Iris pigment epithelial cell (primary cell): ENCODE measurements at places on chromosomes 2 and 18.
A peak's percentile ranks its signal among the peaks of the same experiment; 100 is the strongest.

- DNase-seq, result no peak
Observed at GRCh38 chr18:48318436-48318835, 90.7 kb downstream of the ZBTB7C start.

DNA sequence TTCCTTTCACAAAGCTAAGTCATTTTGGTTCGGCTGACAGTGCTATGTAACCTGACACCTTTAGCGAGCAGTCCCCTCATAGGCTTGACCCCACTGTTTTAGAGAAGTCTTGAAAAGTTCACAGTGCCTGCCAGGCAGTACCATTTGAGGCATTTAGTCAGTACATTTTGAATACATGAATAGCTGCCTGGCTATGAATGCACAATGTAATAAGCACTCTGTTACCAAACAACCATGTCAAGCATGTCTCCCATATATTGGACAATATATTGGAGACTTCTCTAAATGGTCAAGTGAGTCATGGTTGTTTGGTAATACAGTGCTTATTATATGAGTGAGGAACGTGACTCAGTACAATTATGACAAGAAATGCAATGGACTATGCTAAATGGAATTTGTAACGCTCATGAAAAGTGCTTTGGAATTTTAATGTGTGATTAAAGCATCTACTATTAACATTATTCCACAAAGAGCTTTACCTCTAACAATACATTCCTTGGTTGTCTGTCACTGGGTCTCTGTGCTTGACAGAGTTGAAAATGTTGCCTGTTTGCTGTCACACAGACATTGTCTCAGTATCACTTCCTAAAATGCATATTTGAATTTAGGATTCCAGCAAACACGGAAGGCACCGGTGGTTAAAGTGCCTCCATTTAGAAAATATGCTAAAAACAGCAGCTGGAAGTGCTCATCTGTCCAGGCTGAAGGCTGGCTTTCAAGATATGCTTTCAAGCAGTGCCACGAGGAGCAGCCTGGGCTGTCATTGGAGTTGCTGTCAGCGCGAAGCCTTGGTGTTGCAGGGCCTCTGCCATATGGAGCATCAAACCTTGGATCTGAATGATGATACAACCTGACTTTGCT, 458.6 kb downstream of the FBXO15 start:
- peak; percentile 85 for DNase-seq

- DNase-seq, result no peak
Observed at GRCh38 chr2:197838036-197838435, 33.6 kb downstream of the PLCL1 start.

GRCh38 chr2:30684026-30684425, 123.2 kb downstream of the CAPN13 start:
- DNase-seq, result no peak

DNA sequence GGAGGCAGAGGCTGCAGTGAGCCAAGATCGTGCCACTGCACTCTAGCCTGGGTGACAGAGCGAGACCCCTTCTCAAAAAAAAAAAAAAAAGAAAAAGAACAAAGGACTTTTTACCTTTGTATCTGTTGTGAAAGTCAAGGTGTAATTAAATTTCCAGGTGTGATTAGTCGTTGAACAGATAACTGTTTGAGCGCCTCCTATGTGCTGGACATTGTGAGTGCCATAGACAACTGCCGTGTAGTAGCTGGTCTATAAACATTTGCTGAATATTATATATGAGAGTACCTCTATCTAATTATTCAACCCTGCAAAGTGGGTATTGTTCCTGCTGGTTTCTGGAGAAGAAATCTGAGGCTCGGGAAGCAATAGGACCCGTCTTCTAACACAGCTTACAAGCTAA, 71.8 kb downstream of the ASAP2 start:
- no peak for DNase-seq

DNA sequence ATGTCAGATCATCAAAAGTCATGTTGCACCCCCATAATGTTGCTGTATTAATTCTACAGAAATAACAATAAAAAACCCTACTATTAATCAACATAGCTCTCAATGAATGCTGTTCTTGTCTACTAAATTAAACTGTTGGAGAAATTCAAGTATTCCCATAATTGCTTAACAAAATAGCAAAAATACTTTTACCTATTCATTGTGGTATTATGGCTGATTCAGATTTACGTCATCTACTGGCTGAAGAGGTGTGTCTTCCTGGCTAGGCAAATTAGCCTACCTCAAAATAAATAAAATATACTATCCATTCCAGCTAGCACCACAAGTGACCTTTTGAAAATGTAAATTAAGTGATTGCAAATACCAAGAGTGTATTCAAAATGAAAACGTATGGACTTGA, 249.4 kb downstream of the MEIS1 start:
- DNase-seq, result no peak

DNA sequence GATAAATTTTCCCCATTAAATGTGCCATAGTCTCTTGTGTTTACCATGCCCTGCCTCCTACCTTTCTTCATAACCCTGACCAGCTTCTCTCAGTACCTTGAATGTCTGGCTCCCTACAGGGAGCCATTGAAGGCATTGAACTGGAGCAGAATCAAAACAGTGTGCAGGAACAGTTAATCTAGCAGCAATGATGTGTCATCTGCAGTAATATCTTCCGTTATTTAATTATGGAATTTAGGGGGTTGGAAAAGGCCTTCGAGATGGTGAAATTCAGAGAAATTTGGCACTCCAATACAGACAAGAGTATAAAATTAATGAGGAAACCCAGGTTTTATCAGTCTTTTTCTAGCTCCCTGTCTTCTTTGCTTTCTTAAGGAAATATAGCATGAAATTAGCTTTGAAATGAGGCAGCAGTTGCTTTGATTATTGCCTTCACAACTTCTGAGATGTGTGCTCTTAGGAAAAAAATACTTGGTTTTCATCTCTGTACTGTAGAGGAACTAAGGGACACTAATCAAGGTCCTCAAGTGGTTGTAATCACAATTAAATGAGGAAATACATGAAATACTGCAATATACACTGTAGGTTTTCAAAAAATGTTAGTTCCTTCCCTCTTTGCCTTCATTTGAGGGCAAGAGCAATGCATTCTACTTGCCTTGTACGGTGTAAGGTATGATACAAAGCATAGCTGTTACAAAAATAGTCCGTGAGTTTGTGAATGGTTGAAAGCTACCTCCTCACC, 369.1 kb downstream of the SETBP1 start:
- peak; percentile 63 for DNase-seq

DNA sequence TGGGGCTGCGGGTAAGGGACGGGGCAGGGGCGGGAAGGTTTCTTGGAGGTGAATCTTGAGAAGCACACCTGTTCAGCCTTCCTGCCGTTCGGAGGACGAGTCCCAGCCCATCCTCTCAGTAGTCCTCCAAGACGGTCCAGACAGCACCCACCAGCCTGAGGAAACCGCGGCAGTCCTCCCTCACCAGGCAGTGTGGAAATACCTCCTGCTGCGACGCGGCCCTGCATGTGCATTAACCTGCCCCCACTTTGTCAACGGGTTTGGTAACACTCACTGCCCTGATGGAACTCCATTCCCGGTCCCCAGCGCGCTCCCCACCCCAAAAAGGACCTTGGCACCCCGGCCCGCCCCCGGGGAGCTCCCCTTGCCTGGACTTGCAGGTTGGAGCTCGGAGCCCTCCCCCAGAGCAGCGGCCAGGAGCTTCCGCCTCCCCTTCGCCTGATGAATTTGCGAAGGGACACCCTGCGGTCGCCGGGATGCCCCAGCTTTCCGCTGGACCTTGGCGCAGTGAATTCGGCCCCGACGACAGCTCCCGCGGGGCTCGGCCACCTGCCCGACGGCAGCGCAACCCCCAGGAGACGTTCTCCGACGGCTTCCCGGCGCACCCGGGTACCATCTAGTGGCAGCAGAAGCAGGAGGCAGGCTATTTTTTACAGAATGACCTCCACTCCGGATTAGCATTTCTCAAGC, 31.5 kb downstream of the ACVR1C start:
- DNase-seq, result peak; percentile 17

DNA sequence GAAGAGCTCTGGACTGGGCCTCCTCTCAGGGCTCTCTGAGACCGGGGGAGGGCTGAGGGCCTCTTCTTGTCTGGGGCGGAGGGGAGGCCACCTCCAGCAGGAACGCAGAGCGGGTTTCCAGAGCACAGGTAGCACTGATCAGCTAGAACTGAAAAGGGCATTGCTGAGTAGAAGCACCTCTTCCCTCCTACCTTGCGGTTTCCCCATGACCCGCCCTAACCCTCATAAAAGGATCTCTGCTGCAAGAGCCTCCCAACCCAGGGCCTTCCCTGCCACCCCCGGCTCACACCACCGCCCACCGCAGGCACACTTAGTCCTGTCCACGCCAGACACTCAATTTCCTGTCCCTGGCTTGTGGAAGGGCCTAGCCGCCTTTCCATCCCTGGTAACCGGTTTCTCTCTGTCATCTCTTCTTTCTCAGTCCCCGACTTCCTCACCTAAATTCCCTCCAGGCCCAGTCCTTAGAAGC, 966 bp downstream of the ADCY3 start:
- DNase-seq, result peak; percentile 20

DNA sequence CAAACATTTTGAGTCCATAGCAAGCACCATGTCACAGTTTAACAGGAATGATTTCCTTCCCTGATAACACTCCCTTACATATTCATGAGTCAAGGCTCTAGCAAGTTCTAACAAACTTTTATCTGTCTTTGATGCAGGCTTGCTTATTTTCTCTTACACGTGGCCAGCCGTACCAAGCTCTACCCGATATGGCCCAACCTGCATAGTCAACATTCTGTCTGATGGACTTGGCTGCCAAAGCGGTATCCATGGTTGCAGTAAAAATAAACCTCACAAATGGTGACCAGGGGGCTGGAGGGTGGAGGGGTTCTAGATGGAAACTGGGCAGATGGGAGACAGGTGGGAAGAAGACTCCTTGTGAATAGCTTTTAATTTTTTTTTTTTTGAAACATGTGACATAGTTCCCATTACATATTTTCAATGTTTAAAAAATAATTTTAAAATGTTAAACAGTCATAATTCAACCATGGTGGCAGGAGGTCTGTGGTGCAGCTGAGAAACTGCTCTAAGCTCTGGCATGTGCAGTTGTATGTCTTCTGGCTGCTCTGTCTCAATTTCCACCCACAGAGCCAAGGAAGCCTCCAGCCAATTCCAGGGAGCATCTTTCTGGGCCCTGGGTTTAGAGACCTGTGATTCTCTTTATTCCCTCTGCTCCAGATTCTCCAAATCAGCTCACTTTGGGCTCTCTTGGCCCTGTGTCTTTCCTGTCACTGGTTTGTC, 20.7 kb upstream of the CXCR1 start:
- peak; percentile 23 for DNase-seq

DNA sequence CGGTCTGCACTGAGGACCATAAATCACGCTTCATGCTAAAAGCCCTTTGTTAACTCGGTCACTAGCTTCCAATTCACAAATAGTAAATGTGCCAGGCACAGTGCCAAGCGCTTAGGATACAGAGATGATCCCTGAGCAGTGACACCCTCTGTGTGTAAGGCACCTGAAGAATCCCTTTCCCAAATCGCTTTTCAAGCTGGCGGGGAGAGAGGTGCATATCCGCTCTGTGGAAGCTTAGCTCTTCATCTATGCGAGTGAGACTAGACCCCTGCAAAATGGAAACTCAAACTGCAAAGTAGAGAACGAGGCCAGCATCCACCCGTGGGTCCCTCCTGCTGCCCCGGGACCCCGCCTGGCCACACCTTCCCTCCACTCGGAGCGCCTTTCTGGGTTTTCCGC, 2.4 kb downstream of the PIEZO2 start:
- no peak for DNase-seq

GRCh38 chr2:101464841-101465240, 10.1 kb downstream of the RFX8 start:
- DNase-seq, result peak; percentile 35

DNA sequence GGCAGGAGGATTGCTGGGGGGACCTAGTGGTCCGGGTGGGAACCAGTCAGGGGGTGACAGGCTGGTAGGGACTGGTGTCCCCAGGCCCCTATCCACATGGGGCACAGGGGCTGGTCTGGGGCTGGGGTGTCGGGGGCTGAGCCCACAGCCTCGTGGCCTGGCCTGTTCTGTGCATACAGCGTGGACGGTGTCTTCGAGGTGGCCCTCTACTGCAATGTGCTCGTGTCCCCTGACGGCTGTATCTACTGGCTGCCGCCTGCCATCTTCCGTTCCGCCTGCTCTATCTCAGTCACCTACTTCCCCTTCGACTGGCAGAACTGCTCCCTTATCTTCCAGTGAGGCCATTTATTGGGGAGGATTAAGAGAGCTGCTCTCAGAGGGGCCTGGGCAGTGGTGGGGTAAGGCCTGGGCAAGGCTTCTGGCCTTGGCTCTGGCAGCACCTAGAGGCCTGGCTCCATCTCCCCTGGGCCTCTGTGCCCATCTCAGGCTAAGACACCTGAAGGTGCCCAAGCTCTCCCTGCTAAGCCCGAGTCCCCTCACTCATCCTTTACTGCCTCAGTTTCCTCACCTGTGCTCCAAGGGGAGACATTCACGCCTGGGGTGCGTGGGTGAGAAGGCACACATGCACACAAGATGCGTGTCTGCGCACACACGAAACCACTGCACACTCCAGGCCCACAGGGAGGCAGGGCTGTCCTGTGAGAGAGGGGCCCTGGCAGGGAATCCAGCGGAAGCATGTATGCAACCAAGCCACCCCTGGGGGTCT, 1.9 kb downstream of the CHRNG start:
- no peak for DNase-seq

DNA sequence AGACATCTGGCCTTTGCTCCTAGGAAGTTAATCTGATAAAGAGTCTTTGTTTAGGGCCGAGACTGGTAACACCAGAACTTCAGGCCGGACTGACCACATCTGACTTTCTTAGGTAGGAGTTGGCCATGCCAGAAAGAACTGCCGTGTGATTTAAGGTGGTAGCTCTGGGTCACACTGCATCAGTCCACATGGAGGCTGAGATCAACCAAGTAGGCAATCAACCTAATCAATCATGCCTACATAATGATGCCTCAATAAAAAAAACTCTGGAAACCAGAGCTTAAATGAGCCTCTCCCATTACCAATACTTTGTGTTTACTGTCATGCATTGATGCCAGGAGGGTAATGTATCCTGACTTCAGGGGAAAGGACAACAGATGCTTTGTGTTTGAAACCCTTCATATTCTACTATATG, 44.1 kb upstream of the ORC2 start:
- DNase-seq, result no peak

DNA sequence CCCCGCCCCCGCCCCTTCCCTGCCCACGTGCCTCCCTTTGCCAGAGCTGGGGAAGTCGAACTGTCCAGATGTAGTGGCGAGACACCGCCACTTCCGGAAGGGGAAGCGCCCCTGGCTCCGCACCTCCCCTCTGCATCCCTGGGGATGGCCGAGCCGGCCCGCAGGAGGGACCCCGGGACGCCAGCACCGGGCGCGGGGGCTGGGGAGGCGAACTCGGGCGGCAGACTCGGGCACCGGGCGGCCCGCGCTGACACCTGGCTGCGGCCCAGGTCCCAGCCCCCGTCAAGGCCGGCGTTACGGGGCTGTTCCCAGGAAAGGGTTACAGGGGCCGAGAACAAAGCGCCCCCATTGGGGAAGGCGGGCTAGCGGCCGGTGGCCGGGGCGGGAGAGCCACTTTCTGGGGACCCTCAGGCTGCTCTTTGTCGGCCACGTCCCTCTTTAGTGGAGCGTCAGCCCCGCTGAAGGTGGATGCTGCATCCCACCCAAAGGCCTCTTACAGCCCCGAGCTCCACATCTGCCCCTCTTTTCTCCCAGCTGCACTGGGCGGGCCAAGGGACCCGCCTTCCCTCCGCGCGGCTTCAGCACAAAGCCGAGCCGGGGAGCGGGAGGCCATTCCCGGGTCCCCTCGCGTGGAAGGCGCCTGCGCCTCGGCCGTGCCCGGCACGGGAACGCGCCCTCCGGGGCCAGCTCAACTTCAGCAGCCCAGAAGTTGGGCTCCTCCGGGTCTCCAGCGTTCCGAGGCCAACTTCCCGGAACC, 1.3 kb downstream of the SDC1 start:
- peak; percentile 58 for DNase-seq
